SJCRH30 (cell line): ENCODE measurements at places on chromosomes 3 and 15. TPM values are rescaled to one million over a fixed set of nuclear protein-coding genes. Genes with fewer than 3 reads are reported as not detected.
A peak's percentile ranks its signal among the peaks of the same experiment; 100 is the strongest.

PTPRG gene
- total RNA-seq, result 22.5 and 25.2 TPM in 2 replicates

DNA sequence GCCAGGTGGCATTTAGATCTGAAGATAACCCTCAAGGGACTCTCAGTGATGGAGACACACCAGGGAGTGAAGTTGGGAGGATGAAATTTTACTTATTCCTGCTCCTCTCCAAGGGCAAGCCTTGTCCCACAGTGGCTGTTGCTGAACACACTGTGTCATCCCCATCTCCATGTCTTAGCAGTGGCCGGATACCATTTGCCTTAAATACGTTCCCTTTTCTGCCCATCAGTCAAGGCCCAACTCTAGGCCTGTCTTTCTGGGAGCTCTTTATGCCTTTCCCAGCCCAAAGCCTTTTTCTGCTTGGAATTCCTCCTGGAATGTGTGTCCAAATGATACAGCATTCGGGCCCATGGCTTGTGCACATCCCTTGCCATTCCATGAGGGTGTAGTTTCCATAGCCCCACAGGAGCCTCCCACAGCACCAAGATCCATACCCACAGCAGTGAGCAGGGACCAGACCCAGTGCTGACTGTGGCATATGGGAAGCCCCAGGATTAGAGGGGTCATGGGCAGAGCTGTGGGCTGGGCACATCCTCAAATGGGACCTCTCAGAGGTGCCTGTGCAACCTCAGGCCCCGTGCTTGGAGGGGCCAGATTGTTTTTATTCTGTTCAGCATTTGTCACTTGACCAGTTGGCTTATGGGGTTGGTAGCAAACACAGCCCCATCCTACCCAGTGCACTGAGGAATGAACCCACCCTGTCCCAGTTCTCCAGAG is 63.7 kb upstream of the PRR23C start:
- DNase-seq, result no peak

DNA sequence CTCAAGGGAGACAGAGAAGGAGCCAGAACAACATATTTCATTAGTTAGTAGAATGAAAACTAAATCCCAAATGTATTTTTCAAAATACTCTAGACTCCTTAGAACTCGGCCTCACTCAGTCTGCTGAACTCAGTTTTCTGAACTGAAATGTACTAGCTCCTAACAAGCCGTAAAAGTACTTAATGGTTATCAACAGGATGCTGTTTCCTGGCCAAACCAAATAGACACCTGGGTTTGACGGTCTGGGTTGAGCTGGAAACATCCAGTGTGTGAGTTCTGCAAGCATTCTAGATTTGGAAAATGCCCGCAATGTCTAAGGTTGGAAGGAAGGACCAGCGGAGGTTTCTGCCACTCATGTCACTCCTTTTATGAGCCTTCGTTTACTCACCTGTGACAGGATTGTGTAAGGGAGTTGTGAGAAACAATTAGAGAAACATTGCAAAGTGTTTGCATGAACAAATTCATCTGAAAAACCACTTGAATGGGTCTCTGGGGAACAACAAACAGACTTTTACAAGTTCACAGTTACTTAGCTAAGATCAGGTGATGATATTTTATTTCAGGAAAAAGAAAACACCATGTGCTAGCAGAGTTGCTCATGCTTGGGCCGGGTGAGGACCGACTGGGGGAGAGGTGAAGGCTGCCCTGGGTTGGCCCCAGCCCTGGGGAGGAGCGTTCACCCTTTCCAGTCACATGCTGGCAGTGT is 151.0 kb downstream of the ALDH1A2 start:
- no peak for DNase-seq

- peak; percentile 78 for DNase-seq
Observed at GRCh38 chr3:126156468-126156867, 23.9 kb downstream of the ALDH1L1 start.

DNA sequence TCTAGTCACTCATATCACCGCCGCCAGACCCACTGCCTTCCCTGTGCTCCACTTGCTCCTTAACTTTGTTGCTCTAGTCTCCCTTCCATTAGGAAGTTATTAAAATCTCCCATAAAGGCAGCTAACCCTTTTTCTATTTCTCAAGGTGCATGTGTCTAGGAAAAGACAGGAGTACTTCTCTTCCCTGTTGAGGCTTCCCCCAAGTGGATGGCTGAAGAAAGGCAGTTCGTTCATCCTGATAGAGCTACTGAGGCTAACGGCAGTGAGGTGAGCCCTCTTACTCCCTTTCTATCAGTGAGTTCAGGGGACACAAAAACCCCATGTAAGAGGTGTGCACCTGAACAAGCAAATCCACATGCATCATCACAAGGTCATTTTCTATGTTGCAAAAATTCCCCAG is 397.8 kb downstream of the IGSF11 start:
- no peak for DNase-seq

DNA sequence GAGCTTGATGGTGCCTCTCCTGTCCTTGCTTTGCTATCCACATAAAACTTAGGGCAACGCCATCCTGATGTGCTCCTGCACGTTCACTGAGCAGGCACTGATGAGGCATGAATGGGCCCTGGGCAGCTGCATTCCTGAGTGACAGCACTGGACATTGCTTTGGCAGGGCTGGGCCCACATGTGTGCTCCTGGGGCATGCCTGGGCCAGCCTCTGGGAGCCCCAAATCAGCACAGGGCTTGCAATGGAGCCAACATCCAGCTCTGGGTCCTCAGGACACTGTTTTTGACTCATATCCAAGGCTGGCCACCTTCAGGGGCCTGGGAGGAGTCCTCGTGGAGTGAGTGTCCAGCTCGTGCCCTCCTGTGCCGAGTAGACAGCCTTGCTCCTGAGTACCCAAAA is 5.9 kb upstream of the TKT start:
- DNase-seq, result no peak

DNA sequence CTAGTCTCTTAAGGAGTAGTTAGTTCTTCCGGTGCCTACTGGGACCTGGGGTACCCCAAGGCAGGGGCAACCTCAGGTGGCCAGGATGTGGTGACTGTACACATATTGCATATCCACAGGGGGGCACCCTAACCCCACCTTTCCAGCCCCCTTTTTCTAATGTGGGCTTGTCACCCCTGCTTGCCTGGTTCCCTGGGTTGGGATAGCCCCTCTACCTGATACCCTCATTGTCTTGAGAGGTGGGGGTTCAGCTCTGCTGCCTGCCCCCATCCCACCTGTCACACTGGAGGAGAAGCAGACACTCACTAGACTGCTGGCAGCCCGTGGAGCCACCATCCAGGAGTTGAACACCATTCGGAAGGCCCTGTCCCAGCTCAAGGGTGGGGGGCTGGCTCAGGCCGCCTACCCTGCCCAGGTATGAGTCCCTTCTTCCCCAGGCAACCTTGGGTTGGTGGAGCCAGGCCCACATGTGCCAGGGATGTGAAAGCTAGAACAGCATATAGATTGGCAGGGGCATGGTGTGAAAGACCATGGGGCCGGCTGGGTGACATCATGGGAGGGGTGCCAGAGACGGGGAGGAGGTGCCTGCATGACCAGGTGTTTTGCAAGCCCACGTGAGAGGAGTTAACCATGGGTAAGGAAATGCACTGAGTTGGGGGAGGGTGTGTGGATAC is 4.0 kb downstream of the GLYCTK start:
- peak; percentile 52 for DNase-seq
